Left cardiac atrium (tissue), 4 donors: ENCODE measurements at places on chromosomes 4 and X. TPM values are rescaled to one million over a fixed set of nuclear protein-coding genes. Genes with fewer than 3 reads are reported as not detected.
A peak's percentile ranks its signal among the peaks of the same experiment; 100 is the strongest.

The PLXNB3 gene
- total RNA-seq, result 5.9 TPM

GRCh38 chr4:101853028-101853427 lies 62.5 kb downstream of the BANK1 start:
- no peak for DNase-seq

GRCh38 chr4:153521999-153522801 lies 56.0 kb downstream of the TMEM131L start:
- no peak for DNase-seq

The RAB39B gene
- 0.27 TPM for total RNA-seq

The NUP62CL gene
- 0.29 TPM for total RNA-seq

- DNase-seq, result no peak
These were observed 38.7 kb upstream of the JADE1 start for GRCh38 chr4:128770807-128771206.

DNA sequence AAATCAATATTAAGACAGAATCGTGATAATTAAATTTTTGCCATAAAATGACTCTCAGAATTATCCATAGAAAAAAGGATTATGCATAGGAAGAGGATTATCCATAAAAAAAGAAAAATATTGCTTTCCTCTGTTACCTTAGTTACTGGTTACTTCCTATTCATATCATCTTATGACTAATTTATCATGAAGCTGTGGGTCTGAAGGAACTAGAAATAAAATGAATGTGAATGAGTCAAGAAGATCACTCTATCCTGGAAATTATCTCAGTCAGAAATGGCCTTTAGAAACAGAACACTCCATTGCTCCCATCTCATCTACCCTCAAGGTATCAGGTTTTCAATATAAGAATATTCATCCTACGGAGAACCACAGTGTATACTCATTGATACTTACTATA lies 19.4 kb downstream of the RPS6KA6 start:
- no peak for DNase-seq

GRCh38 chrX:13194291-13195103 lies 125.4 kb downstream of the ATXN3L start:
- DNase-seq, result no peak

The SPIN3 gene
- total RNA-seq, result 6.6 TPM

DNA sequence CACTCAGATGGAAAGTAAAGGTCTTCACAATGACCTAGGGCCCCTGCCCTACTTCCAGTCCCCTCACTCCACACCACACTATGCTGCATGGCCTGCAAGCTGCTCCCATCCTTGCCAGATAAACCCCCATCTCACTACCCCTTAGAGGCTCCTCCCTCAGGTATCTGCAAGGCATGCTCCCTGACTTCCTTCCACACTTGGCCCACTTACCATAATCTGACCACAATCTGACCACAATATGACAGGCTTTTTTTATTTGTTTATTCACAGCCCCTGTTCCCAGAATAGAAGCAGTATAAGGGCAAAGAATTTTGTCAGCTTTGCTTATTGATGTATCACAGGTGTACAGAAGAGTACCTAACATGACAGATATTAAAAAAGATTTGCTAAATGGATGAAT lies 124.7 kb downstream of the CAMK2D start:
- no peak for DNase-seq

The SPANXA1 gene
- total RNA-seq, result not detected

The CCNA2 gene
- total RNA-seq, result 0.26 TPM

- no peak for DNase-seq
These were observed 38.9 kb upstream of the MAB21L2 start for GRCh38 chr4:150543042-150543441.

The ADGRL3 gene
- 4.9 TPM for total RNA-seq

DNA sequence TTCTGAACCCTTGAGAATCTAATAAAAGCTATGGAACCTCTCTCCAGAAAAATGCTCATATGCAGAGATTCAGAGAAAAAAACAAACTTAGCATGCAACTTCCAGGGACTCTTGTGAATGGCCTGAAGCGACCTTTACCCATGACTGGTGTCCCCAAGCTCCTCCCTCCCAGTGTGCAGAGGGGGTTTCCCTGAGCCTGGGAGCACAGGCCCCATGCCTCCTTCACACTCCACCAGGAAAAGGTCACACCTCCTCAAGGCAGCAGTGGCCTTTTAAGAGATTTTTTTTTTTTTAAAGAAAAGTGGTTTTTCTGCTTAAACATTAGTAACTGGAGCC lies 13.3 kb upstream of the UBA6 start:
- no peak for DNase-seq

- DNase-seq, result peak; percentile 86
These were observed 8.6 kb upstream of the JADE3 start for GRCh38 chrX:46903458-46904242.

The GSX2 gene
- not detected for total RNA-seq

The PAGE2 gene
- not detected for total RNA-seq

- no peak for DNase-seq
These were observed 129.4 kb upstream of the ARSJ start for GRCh38 chr4:114108869-114109268.

DNA sequence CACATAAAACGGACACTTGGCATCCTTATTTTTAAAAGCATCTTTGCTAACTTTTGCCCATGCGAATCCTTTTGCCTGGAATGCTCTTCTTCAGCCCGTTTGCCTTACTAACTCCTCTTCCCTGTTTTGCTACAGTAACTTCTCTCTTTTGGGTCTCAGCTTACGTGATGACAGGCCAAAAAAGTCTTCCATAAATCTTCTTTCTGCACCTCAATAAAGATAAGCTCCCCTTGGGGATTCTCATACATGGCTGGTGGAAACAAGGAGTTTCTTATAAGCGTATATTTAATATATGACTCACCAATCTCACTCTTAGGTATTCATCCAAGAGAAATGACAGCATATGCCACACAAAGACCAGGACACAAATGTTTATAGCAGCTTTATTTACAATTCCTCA lies 192.7 kb downstream of the RCHY1 start:
- DNase-seq, result no peak

GRCh38 chr4:18401425-18401824 lies 379.9 kb upstream of the LCORL start:
- DNase-seq, result no peak

GRCh38 chr4:87239821-87240220 lies 19.4 kb upstream of the KLHL8 start:
- DNase-seq, result no peak

DNA sequence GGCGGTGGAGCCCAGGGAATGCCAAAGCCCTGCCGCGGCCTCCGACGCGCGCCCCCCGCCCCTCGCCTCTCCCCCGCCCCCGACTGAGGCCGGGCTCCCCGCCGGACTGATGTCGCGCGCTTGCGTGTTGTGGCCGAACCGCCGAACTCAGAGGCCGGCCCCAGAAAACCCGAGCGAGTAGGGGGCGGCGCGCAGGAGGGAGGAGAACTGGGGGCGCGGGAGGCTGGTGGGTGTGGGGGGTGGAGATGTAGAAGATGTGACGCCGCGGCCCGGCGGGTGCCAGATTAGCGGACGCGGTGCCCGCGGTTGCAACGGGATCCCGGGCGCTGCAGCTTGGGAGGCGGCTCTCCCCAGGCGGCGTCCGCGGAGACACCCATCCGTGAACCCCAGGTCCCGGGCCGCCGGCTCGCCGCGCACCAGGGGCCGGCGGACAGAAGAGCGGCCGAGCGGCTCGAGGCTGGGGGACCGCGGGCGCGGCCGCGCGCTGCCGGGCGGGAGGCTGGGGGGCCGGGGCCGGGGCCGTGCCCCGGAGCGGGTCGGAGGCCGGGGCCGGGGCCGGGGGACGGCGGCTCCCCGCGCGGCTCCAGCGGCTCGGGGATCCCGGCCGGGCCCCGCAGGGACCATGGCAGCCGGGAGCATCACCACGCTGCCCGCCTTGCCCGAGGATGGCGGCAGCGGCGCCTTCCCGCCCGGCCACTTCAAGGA lies at the start of gene FGF2:
Gene FGF2 (plus strand): TSS at position 279 of the 705 bp plus-strand sequence. CDS start 344 bp downstream, at position 623.
- DNase-seq, result peak; percentile 73

The ADH5 gene
- 136 TPM for total RNA-seq

DNA sequence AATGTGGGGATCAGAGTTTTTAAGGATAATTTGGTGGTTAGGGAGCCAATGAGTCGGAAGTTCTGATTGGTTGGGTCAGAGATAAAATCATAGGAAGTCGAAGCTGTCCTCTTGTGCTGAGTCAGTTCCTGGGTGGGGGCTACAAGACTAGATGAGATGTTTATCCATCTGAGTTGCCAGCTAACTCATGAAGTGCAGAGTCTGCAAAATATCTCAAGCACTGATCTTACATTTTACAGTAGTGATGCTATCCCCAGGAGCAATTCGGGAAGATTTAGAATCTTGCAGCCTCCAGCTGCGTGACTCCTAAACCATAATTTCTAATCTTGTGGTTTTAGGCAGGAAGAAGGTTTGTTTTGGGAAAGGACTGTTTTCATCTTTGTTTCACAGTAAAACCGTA lies 565.8 kb upstream of the SPANXN1 start:
- DNase-seq, result no peak

DNA sequence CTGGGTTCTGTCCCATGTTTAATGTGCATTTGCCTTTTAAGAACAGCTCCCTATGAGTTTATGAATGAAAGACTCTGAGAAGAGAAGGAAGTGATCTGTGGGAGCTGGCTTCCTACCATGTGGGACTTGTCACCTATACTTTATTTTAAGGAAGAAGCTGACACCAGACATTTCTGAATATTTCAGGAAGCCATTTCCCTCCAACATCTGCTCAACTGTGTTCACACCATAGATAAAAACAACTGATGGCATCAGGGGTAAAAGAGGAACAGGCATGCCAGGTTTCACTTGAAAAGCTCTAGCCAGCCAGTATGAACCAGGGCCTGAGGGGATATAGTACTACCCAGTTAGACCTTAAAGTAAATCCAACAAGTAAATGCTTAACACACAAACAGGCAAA lies 116.0 kb downstream of the COL4A6 start:
- DNase-seq, result no peak

DNA sequence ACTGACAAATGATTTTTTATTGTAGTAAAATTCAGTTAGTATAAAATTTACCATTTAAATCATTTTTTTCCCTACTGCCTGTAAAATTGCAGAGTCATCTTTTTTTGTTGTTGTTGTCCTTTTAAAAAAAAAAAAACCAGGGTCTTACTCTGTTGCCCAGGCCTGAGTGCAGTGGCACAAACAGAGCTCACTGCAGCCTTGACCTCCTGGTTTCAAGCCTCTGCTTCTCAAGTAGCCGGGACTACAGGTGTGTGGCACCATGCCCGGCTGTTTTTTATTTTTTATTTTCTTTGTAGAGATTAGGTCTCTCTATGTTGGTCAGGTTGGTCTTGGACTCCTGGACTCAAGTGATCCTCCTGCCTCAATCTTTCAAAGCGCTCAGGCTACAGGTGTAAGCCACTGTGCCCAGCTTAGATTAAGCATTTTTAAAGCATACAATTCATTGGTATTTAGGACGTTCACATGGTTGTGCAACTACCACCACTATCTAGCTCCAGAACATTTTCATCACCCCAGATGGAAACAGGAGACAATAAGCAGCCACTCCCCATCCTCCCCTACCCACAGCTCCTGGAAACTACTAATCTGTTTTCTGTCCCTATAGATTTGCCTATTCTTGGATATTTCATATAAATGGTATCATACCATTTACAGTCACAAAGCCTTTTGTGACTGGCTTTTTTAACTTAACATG lies 59.7 kb upstream of the PGRMC2 start:
- DNase-seq, result no peak

The KIAA1210 gene
- total RNA-seq, result not detected

The TBL1X gene
- total RNA-seq, result 16.7 TPM

The HHIP gene
- total RNA-seq, result 0.50 TPM

DNA sequence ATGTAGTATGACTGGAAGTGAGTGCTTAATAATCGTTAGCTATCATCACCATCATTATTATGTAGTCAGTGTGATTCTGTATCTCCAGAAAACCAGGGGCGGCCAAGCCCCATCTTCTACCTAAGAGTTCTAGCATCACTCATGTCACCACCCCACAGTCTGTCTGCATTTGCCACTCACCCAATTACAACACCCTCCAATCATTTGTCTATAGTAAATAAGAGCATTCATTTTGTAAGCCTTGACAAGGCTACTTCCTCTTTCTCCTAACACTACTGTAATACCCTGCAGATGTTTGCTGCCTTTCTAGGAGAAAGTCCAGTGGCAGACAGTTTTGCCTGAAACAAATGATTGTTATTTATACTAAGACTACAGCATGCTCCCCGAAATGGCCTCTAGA lies 15.8 kb upstream of the IL21 start:
- DNase-seq, result no peak

DNA sequence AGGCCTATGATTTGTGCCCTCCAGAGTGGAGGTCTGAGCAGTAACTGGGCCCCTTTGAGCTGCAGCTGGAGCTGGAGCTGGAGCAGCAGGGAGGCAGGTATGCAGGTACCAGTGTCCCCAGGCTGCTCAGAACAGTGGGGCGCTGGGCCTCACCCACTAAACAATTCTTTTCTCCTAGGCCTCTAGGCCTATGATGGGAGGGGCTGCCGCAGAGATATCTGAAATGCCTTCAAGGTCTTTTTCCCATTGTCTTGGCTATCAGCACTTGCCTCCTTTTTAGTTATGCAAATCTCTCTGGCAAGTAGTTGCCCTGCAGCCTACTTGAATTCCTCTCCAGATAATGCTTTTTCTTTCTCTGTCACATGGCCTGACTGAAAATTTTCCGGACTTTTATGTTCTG lies 79.7 kb upstream of the OTUD4 start:
- no peak for DNase-seq

DNA sequence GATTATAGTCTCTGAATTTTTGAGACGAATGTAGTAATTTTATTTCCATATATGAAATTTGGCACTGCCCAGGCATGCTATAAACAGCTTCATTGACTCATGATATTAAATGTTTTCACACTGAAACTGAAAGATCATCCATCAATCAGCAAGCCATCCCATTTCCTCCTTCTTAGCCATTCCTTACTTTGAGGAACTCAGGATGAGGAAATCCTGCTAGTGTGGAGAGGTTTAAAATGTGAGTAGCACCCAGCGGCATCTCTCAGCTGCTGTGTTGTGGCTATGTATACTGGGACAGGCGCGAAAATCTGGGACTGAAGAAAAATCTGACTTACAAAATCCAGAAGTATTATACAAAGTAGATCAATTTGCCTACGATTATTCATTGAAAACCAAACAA lies 52.1 kb downstream of the PTCHD1 start:
- DNase-seq, result no peak

The SLC38A5 gene
- total RNA-seq, result 5.0 TPM

- no peak for DNase-seq
These were observed 51.0 kb downstream of the KDR start for GRCh38 chr4:55074386-55074785.

DNA sequence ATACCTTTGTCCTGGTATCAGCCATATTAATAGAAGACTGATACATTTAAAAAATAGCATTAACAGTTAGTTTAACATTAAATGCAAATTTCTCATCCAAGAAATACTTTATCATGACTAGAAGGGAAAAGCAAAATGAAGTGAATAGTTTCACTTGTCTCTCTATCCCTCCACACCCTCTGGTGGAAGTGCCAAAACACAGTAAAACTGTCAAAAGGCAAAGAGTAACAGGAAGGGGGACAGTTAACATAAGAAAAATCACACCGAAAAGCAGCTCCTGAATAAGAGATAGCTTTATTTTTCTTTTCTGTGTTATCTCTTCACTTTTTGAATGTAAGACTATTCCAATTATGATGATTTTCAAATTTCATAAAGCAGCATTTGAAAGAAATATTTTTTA lies 187.2 kb downstream of the FBXW7 start:
- no peak for DNase-seq
